ENCODE measurements at places on chromosomes 3 and 15.

- peak; percentile 20 for DNase-seq
These were observed 30.3 kb downstream of the UMPS start for GRCh38 chr3:124760601-124761000.

- DNase-seq = no peak
These were observed 602.6 kb downstream of the PYDC2 start for GRCh38 chr3:192063570-192063969.

DNA sequence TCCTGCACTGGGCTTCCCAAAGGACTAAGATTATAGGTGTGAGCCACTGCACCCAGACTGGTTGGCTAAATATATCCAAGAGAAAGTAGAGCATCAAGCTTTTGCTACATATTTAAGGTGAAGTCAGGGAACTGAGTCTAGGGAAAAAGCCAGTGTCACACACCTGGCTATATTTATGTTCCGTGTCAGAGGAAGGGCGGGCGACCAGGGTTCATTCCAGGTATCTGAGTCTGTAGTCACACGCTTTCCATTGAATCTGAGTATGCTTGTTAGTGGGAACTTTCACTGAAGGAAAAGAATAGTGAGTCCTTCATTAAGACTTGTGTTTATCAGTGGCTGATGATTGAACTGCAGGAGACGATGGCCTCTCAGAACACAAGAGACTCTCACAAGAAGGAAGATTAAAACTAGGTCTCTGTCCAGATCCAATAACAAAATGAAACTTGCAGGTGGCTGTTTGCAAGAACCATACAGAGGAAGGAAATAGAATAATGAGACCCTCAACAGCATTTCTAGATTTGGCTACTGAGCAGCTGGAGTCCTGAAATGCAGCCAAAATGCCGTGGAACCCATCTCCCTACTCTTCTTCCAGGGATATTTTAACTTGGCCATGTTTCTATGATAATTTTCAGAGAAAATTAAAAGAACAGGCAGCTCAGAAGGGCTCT is 276.3 kb downstream of the THSD4 start:
- no peak for DNase-seq

DNA sequence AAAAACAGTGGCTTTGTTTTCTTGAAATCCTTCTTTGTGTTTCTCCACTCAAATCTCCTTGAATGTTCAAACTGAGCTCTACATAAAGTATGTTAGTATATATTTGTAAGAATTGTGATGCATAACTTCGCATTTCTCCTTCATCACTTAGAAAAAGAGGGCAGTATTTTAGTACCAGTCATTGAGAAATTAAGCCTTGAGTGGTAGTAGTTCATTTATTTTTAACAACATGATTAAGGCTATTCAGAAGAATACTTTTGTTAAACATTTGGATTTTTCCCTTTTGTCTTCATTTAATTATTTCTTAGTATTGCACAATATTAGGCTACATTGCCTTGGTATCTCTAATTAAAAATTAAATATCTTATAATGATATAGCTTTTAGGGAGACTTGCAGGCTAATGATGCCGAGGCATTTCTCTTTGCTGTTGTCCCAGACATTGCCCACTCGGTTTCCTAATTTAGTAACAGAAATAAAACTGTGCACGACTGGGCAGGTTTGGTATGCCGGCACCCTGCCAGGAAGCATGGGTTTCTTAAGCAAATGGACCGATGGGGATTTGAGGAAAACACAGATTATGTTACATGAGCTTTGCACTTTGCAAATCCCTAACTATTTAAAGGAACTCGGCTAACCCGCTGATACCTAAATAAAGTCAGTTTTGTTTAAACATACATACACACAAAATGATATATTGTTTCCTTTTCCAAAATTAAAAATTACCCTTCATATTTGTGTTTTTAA is 54.7 kb downstream of the LRRC28 start:
- DNase-seq = peak; percentile 66

DNA sequence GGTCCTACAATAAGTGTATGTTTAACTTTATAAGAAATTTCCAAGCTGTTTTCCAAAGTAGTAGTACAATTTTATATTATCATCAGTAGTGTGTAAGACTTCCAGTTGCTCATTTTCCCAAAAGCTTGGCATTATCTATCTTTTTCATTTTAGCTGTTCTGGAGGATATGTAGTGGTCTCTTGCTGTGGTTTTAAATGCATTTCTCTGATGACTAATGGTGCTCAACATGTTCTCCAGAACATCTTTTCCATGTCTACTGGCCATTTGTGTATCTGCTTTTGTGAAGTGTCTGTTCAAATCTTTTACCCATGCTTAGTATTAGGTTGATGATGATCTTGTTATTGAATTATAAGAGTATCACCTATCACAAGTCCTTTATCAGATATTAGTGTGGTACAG is 13.3 kb downstream of the BCL2A1 start:
- no peak for DNase-seq

DNA sequence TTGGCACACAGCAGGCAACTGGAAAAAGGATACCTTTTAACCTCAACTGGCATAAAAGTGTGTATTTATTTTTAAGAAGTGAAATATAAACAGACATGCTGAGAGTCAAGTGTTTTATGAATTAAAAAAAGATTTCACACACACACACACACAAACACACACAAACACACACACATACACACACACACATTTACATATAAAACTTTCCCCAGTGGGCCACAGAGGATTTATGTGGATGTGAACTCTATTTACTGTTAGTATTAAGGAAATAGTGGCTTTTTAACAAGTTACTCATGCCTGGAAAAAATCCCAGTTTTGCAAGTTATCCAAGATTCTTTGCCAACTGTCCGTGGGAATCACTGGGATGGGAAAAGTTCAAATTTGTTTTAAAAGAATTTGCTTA is 725.9 kb upstream of the NR2F2 start:
- DNase-seq = peak; percentile 84

- DNase-seq = no peak
These were observed 295.5 kb downstream of the RPLP1 start for GRCh38 chr15:69748131-69748530.
